Hematopoietic multipotent progenitor cell treated with erythropoietin and hydrocortisone succinate and interleukin-3 and kit ligand, for 6 days (in vitro differentiated cells): ENCODE measurements at places on chromosomes 16 and 17.

GRCh38 chr17:33492731-33493265, 199.7 kb upstream of the ASIC2 start:
- DNase-seq: no peak

DNA sequence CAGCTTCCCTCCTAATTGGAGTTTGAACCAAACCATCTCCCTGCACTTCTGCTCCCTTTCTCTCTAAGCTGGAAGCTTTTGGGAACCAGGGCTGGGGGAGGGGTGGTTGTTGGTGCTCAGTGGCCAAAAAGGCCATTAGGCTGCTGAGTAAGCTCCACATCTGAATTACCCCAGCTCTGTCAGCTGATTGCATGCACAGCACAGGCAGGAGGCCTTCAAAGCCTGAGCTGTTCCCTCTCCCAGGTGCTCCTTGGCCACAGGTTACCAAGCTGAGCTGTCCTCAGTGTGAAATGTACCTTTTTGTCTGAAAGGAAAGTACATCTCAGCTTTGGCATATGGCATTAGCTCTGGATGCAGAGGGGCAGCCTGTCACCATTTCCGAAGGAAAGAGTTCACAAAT, 6.2 kb upstream of the TBKBP1 start:
- DNase-seq: no peak

GRCh38 chr17:65449495-65449894, 112.0 kb downstream of the AXIN2 start:
- no peak for DNase-seq

DNA sequence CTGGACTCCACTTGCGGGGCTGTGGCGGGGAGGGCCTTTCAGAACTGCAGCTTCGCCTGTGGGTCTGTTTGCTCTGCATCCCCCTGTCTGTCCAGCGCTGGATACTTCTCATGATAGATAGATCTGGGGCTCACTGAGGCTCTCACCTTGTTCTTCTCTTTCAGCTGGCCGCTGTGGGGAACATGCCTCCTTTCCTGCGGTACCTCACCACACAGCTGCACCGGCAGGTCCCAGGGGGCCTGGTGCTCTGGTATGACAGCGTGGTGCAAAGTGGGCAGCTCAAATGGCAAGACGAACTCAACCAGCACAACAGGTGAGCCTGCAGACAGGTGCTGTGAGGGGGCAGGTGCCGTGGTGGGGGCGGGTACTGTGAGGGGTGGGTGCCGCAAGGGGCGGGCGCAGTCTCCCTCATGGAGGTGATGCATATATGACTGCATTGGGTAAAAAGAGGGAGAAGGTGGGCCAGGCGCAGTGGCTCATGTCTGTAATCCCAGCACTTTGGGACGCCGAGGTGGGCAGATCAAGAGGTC, 6.2 kb downstream of the ENGASE start:
- no peak for DNase-seq

DNA sequence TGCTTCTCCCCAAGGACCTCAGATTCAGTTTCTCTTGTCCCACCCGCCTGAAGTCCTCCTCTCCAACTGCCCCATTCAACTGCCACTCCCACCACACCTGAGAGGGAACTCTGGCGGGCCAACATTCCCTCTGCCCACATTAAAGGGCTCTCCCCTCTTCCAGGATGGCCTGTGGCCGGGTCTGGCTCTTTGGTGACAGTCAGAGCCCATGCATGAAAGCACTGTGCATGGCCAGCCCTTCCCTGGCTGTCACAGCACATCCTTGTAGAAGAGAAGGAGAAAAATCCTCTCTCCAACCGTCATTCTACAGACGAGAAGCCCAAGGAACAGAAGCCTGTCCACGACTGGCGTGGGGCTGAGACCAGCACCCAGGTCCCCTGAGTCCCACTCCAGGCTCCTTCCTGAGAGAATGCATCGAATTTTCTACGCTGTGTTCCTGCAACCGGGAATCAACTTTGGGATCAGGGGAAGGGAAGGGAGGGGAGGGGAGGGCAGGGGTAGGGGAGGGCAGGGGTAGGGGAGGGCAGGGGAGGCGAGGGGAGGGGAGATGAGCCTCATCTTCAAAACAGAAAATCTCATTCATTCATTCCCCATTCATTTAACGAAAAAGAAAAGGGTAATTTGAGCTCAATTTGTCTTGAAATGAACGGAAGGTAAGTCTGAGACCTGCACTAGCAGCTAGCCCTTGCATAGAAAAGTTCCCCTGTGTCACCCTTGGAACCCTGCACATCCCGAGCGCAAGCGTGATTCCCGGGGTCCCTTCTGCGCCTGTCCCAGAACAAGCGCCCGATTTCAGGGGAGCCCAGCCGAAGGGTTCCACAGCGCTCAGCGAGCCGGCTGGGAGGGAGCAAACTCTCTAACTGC, at the start of gene ABCC12:
TSS of gene ABCC12 (minus strand) at position 68 of the 864 bp plus-strand sequence. CDS start 9,569 bp downstream, outside the sequence.
- no peak for DNase-seq

DNA sequence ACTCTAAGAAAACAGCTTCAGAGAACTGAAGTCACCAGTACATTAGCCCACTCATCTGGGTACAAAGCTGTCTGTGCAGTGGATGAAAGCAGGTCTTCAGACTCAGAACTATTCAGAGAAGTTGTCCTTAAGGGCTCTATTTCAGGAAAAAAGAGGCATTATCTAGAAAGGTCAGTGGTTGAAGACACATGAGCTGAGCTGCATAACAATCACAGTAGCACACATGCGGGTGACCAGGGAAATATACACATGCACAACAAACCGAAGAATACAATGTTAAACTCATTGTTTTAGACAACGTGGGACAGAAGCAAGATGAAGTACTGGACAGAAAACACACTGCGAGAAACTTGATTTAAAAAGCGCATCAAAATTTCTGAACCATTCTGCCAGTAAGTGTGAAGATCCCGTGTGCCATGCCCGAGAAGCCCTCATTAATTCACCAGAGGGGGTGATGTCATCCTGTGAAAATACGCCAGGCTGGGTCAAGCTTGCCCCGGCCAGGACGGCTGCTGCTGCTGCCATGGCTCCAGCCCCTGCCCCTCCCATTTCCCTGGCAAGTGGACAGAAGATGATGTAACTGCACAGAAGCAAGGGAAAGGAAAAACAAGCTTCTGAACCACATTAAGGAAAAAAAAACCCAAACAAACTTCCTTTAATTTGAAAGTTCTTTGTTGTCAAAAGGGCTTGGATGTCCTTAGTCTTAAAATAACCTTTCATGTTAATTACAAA, 10.1 kb downstream of the DYNC1LI2 start:
- DNase-seq: peak; percentile 13

DNA sequence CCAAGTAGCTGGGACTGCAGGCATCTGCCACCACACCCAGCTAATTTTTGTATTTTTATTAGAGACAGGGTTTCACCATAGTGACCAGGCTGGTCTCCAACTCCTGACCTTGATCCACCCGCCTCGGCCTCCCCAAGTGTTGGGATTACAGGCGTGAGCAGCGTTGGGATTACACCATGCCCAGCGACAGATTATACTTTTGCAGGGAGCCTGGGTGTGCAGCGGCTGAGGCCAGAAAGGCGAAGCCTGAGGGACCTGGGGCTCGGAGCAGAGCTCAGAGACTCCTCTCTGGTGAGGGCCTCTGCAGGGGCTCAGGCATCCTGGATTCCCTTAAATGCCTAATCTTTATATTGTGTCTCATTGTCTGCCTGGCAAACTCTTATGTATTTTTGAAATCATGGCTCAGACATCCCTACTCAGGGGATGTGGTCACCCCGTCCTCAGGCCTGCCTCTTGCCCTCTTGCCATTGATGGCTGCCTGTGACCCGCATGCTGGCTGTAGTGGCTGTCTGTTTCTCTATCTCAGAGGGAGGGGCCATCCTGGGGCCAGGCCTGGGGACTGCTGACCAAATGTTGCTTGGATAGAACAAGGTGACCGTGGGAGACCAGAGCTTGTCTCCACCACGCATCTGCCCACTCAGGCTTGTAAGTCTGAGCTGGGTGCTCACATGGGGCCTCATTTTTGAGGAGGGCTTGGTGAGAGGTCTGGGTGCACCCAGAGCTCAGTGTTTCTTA, 42.6 kb downstream of the B9D1 start:
- DNase-seq: no peak

GRCh38 chr17:32342603-32343325, 791 bp upstream of the C17orf75 start:
- DNase-seq: peak; percentile 49

GRCh38 chr16:87314990-87315420, 2.2 kb downstream of the C16orf95 start:
- DNase-seq: no peak

DNA sequence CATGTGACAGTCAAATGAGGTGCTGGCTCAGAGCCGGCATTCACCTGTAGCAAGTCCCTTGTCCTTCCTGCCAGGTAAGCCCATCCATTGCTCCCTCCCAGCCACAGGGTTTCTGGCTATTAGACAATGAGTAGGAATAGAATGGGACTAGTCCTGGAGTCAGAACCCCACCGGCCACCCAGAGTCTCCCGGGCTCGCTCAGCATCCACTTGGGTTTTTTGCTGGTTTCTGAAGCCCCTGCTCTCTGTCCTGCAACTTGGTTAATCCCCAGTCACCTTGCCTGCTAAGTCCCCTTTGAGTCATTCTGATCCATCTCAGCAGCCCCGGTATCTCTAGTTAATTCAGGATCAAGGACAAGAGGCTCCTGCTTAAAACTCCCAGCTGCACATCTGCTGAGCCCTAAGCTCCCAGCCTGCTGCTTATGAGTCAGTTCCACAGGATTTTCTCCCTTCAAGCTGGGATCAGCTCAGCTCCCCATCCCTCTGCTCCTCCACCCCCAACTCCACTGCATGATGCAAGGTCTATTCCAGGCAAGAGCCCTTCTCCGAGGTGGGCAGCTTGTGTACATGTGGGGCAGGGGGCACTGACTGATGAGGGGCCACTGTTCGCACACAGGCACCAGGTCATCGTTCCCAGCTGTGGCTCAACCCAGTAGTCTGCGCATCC, 19.9 kb upstream of the MRPS23 start:
- DNase-seq: no peak

DNA sequence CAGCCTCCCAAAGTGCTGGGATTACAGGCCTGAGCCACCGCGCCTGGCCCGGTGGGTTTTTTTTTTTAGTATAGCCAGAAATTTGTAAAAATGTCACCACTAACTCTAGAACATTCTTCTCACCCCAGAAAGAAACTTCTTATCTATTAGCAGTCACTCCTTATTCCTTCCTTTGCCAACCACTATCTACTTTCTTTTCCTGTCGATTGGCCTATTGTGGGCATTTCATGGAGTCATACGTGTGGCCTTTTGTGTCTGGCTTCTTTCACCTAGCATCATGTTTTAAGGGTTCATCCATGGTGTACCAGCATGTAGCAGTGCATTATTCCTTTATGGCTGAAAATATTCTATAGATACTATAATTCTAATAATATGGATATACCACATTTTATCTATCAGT, 3.6 kb downstream of the CYB5D2 start:
- peak; percentile 55 for DNase-seq

- DNase-seq: no peak
Measured at GRCh38 chr16:27779641-27780164, 229.8 kb downstream of the KATNIP start.

DNA sequence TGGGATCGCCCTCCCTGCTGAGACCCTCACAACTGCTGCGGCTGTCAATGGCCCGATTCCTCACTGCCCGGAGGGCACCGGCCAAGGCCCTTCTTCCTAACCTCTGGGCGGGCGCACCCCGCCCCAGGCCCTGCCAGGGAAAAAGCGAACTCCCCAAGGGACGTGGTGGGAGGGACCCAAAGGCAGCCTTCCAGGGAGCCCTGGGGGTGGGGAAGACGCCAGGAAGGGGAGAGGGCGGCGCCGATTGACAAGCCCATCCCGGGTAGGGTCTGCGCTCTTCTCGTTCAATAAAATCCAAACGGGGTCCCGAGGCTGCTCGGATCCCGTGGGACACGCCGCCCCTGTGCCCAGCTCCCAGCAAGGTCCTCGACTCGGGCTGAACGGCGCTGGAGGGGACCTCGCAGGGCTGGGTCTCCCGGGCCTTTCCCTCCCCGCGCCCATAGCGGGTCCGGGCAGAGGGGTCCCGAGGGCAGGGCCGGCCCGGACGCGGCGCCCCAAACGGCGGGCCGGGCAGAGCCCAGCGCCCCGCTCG, 416 bp downstream of the KIFC3 start:
- no peak for DNase-seq

DNA sequence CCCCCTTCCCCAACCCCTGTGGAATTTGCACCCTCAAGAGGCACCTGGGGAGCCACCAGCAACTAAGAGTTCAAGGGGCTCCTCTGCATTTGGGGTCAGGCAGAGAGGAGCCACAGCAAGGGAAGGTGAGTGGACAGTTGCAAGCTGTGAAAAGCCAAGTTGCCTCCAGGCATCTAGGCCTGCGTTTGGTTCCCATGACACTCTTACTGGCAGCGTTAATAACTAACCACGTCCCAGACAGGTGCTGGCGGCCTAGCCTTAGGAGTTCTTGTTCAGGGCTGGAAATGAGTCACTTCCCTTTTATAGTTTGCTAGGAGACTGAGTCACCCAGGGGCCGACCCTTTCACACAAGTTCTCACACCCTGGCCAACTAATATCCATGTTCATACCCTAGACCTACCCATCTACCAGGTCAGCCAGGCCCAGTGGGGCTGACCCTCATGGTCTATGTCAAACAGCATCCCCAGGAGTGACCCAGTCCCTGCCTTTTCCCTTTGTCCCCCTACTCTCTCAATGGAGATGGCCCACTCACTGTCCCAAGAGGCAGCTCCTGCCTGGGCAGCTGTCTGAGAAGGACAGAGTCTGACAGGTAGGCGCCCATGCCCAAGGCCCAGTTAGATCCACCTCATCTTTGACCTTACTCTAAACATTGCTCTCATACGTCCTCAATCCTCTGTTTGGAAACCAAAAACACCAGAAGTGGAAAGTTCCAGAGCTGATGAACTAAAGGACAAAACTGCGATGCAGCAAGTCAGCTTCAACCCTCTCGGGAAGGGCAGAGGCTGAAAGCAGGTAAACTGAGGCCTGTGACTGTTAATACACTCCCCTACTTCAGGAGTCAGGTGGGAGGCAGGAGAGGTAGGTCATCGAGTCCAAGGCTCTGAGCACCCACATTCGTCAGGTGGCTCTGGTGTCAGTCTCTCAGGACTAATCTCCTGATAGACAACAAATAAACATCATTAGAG, 300.6 kb downstream of the SOX9 start:
- DNase-seq: peak; percentile 1

- no peak for DNase-seq
Measured at GRCh38 chr16:54480429-54480828, 193.8 kb upstream of the IRX3 start.

- no peak for DNase-seq
Measured at GRCh38 chr16:31276600-31276999, 16.8 kb downstream of the ITGAM start.

DNA sequence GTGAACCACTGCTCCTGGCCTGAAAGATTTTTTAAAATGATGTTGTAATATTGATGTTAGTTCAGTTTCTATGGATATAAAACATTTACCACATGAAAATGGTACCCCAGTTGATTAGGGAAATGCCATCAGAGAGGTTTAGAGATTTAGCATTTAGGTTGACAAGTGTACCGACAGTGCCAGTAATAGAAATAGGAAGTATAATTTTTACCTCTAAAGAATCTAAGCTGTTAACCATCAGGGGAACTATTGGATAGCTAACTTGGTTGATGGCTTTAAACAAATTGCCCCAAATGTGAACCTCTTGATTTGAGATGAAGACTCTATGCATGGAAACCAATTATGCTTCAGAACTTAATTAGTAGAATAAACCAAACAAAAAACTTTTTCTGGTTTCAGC, 6.4 kb downstream of the CBFB start:
- no peak for DNase-seq

- DNase-seq: no peak
Measured at GRCh38 chr17:75526555-75527270, 1.2 kb downstream of the LLGL2 start.

GRCh38 chr17:72702136-72702735, 390.3 kb downstream of the SLC39A11 start:
- DNase-seq: peak; percentile 33

GRCh38 chr17:63132459-63132911, 166.4 kb downstream of the TANC2 start:
- no peak for DNase-seq
